Kidney glomerular epithelial cell (primary cell): ENCODE measurements at places on chromosomes 7 and 10.

- DNase-seq = no peak
Observed at GRCh38 chr10:71463111-71463510, 66.4 kb downstream of the CDH23 start.

GRCh38 chr10:106076496-106076895 lies 1088.0 kb downstream of the SORCS1 start:
- no peak for DNase-seq

- no peak for DNase-seq
Observed at GRCh38 chr7:128848289-128849155, 14.1 kb upstream of the ATP6V1F start.

GRCh38 chr7:94590526-94591162 lies 65.3 kb downstream of the SGCE start:
- no peak for DNase-seq

GRCh38 chr10:63843107-63843506 lies 321.9 kb downstream of the REEP3 start:
- DNase-seq = no peak

DNA sequence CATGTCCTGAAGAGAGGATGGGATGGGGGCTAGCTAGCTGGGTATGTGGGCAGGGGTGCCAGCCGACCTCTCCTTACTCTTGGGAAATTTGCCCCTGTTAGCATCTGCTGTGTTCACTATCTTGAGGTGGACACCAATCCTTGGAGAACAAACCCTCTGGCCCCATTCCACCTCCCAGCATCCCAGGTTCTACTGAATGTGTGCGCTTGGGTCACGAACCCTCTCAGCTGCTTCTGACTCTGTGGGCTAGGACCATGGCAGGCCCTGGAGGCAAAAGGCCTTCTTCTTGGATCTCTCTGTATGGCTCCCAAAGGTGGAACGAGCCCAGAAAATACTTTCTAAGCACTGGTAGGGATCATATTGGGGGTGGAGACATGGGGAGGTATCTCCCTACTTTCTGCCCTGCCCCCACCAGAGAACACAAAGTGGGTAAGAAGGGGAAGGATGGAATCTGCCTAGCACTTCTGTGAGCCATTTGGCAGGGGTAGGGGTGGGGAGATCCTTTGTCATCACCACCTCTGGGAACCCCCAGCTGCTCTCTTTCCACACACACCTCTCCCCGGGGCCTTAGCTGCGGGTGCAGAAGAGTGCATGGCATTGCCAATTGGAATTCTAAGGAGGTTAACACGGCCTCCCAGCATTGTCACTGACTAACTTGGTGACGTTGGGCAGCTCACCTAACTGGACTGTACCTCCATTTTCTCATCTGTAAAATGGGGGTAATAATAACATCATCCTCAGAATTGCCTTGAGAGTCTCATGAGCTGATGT lies 7.7 kb downstream of the UNC5B start:
- DNase-seq = no peak

GRCh38 chr7:67484244-67484751 lies 487.7 kb downstream of the TYW1 start:
- peak; percentile 25 for DNase-seq

GRCh38 chr7:148983200-148984146 lies 44.8 kb downstream of the PDIA4 start:
- peak; percentile 74 for DNase-seq

DNA sequence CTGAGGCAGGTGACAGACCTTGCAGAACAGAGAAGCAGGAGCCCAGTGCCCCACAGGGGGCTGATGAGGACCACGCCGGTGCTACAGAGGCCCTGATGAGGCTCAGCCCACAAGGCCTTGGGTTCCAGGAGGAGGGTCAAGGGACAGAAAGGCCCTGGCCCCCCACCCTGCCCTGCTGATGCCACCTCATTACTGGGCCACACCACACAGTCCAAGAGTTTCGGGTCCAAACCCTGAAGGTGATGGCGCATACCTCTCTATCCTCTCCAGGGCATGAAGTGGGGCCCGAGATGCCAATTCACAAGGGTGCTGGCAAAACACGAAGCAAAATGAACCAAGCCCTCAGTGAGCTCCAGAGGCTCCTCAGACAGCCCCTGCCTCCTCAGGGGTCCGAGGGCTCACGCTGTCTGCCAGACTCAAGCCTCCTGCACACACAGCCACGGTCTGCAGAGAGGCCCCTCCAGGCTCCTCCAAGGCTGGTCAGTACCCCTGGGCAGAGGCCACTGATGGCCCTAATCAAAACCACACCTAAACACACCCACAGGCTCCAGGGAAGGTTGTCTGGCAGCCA lies 32.3 kb downstream of the RASGEF1A start:
- DNase-seq = no peak

DNA sequence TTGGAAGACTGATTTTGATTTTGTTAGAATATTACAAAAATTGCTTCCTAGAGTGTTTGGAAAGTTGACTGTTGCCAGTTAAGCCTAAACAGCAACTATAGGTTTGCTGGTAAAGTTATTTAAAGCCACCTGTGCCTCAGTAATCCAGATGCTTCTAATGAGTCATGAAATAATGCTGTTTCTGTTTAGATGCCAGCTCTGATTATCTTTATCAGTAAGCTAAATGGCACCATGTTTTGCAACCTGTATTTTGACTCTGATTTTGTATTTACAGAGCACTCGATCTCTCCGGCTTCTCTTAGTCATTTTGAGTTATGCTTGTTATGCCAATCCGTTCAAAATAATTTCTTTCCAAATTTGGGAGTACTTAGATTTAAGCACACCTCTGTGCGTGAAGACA lies 366.1 kb downstream of the EXOC4 start:
- DNase-seq = no peak

DNA sequence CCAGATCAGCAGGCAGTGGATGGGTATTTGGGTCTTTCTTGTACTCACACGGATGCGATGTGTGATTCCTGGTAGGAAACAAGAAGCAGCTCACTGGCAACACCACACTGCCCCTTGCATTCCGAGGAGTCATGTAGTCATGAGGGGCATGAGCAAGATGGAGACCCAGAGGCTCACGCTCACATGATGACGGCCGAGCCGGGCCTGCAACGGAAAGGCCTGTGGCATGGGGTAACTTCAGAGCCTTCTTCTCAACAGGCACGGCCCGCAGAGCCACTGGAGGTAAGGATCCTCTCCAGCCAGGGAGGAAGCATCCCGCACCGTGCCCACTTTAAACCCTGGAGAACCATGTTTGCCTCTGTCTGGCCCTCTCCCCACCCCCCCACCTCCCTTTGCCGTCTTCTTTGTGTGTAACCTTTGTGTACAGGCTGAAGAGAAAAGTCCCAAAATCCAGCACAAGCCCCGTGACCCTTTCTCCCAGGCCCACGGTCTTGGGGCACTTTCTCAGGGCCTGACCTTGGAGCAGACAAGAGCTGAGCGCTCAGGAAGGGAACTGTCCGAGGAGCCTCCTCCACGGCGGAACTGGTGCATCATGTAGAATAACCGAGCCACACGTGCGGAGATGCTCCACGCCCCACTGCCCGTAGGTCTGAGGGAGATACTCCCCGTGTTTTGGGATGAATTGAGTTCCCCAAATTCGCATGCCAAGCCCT lies 516.4 kb downstream of the DNAJB6 start:
- DNase-seq = no peak

GRCh38 chr10:35299016-35299415 lies 37.3 kb upstream of the CCNY start:
- DNase-seq = no peak

DNA sequence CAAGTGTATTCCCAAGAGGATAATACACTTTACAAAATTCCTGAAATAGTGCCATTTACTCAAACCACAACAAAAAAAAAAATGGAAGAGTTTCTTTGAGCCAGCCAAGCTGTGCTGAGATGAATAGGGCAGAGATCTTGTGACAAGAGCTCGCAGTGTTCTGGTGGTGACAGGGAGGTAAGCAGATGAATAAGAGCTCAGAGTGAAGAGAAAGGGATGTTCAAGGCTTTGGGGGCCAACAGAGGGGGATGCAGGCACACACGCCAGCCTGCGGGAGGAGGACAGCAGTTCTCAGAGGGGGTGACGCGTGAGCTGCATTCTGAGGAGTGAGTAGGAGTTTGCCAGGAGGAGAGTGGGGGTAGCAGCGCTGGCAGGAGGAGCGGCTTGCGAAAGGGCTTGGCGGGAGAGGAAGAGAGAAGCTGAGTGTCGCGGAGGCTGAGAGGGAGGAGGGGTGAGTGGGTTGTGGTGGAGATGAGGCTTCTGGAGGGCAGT lies 194.4 kb upstream of the IMMP2L start:
- DNase-seq = no peak

GRCh38 chr7:123602648-123603047 lies 1.0 kb downstream of the ASB15 start:
- no peak for DNase-seq

- DNase-seq = no peak
Observed at GRCh38 chr7:125926621-125927020, 997.0 kb upstream of the POT1 start.

- DNase-seq = no peak
Observed at GRCh38 chr10:70940834-70941568, 52.6 kb upstream of the PCBD1 start.
